ENCODE measurements at places on chromosomes 7 and 10.

DNA sequence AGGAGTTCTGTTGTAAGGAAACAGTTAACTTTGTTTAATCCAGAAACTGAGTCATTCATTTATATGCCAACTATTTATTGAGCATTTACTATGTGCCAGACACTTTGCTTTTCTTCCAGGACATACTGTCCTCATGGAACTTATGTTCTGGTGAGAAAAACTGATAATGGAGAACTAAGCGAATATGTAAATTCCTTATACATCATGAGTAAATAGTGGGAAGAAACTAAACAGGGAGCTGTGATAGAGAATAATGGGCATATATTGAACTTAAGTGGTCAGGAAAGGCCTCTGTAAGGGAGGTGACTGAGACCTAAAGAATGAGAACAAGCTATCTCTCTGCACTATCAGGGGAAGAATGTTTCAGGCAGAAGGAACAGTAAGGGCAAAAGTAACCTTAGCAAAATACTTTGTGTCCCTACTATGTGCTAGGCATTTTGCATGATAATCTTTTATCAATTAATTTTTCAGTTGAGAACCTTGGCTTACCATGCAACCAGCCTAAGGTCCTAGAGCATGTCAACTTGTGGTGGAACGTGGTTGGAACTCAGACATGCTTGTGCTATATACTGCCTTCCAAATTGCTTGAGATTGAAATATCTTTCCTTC is 45.4 kb downstream of the ST7 start:
- no peak for DNase-seq

DNA sequence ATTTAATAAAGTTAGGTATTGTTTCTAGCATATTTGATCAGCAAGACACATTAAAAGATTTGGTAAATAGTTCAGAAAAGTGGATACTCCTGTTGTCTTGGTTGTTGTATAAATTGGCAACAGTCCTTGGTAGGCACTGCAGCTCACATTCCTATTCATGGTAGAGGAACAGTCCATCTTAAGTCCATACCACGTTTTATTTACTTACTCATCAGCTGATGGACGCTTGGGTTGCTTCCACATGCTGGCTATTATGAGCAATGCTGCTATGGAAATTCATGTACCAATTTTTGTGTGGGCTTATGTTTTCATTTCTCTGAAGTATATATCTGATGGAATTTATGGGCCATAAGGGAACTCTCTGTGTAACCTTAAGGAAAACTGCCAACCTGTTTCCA is 43.3 kb downstream of the C10orf120 start:
- no peak for DNase-seq

- no peak for DNase-seq
These were observed 76.3 kb downstream of the DKK1 start for GRCh38 chr10:52390388-52390787.

GRCh38 chr7:101216001-101216859 is 1.2 kb downstream of the PLOD3 start:
- no peak for DNase-seq

DNA sequence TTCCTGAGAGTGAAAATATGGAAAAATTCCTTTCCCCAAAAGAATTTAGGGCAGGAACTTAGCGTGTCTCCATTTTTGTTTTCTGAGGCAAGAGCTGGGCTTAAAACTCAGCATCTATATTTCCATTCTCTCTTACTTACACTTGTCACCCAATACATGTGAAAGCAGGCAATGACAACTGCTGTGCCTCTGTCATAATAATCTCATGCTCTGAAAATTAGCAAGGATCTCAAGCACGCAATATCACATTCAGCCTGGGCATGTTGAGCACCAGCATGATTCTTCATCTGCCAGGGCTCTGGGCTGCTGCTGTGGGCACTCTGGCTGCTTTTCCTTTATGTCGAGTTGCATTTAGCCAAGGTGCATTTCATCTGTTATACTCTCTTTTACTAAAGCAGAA is 255.5 kb downstream of the SNX10 start:
- no peak for DNase-seq

GRCh38 chr10:71262027-71262426 is 49.7 kb downstream of the UNC5B start:
- no peak for DNase-seq

DNA sequence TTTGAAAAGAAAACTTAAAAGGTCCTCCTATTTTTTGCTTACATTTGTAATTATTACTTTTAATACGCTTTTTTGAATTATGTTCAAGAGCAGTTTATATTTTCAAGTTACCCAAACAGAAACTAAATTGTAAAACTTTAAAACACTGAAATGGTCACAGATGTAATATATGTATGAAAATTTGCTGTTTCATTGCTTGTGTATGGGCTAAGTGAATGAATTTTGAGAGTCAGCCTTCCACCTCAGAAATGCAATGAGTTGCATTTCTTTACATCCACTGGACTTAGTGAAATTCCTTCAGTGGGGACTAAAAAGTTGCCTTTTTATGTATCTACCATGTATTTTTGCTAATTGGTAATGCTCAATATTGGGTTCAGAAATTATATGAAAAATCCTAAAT is 1.6 kb downstream of the VPS26A start:
- no peak for DNase-seq

DNA sequence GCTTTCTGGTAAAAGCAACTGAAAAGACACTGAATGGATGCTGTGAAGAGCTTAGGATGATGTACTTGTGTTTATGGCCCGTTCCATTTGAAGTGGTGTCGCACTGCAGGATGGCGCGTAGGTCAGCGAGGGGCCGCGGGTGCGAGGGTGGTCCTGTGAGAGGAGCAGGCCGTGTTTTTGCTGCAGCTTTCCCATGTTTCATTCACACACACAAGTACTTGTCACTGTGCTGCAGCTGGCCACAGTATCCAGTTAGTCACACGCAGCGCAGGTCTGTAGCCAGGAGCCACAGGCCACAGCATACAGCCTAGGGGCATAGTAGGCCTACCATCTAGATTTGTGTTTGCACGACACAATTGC is 23.2 kb downstream of the WIPI2 start:
- DNase-seq: no peak

GRCh38 chr10:3877211-3878000 is 92.4 kb upstream of the KLF6 start:
- DNase-seq: peak; percentile 65

GRCh38 chr10:11154333-11154732 is 136.7 kb downstream of the CELF2 start:
- DNase-seq: no peak

- DNase-seq: no peak
These were observed 9.8 kb downstream of the LARP4B start for GRCh38 chr10:921471-922414.

All from muscle of back (tissue), 13 donors.